ENCODE measurements at places on chromosomes 6 and 20.

DNA sequence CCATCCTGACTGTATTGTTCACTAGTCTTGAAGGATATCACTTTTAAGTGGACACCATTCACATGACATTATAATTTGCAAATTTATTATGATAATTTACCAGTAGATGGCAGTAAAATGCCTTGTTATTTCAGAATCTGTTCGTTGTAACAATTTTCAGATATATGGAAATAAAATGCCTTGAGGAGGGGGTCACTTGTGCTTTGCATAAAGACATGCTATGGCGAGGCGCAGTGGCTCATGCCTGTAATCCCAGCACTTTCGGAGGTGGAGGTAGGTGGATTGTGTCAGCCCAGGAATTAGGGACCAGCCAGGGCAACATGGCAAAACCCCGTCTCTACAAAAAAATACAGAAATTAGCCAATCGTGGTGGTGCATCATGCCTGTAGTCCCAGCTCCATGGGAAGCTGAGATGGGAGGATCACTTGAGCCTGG, 9.0 kb upstream of the NCOA6 start:
- no peak for DNase-seq

DNA sequence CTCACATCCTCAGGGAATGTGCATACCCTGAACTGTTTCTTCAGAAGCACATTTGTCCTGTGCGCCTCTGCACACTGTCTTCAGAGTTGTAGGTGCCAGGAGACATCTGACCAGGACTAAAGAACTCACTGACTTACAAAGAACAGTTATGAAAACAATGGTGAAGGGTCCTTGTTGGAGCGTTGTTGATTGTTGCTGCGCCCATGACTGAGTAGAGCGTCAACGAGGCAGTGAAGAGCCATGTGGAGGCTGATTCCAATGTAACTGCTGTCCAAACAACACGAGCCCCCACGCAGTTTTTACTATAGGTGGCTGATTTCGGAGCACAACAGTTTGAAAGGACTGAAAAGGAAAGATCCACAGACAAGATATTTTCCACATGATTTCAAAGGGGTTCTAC, 380.3 kb downstream of the CDH26 start:
- no peak for DNase-seq

GRCh38 chr20:58965270-58966064, 15.6 kb upstream of the NELFCD start:
- no peak for DNase-seq

DNA sequence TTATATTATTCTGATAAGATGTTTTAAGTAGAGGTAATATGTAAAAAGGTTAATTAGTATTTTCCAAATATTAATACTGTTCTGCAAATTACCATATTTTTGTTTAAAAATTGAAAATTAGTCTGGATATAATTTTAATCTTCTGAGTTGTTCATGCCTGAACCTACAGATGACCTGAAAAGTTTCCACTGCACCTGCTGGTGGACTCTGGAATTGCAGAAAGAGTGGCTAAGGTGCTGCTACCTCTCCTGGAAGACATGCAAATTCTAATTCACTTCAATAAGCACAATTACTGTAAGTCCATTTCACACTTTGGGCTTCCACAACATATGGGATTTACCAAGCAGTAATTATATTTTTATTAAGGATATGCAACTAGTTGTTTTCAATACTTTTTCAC, 77.7 kb upstream of the OLIG3 start:
- DNase-seq: peak; percentile 62

DNA sequence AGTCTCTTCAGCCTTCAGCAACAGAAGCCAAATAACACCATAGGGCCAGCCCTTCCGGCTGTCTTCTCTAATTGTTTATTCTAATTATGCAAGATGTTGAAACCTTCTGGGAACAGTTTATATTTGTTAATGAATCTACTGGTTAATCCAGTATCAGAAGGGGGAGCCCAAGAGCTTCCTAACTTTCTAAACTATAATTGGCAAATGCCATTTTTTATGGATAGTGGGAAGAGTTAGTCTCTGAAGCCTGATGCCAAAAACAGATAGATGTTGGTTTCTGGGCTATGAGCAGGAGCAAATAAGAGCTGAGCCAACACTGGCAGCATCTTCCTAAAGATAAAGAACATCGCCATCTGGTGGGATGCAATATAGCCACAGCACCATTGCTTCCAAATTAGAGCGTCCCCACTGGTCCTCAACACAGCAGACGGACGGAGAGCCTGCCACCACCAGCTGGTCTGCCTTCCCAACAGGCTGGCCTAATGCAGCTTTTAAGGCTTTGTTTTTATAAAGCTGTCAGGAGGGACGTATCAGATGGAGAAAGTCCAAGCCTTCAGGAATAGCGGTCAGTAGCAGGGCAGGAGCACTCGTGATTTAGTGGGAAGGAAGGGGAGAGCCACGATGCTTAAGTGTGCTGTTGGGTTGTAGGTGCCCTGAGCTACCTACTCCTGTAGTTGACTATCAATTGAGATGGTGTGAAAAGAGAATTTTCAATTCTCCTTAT, 118.8 kb downstream of the RALGAPA2 start:
- DNase-seq: no peak

GRCh38 chr6:136995521-136995920, 49.2 kb downstream of the IL20RA start:
- no peak for DNase-seq

GRCh38 chr6:21335591-21335990, 258.0 kb upstream of the SOX4 start:
- no peak for DNase-seq

GRCh38 chr6:42819803-42820511, 38.1 kb downstream of the BICRAL start:
- DNase-seq: no peak

- DNase-seq: no peak
Measured at GRCh38 chr6:151634336-151634720, 140.5 kb downstream of the CCDC170 start.

DNA sequence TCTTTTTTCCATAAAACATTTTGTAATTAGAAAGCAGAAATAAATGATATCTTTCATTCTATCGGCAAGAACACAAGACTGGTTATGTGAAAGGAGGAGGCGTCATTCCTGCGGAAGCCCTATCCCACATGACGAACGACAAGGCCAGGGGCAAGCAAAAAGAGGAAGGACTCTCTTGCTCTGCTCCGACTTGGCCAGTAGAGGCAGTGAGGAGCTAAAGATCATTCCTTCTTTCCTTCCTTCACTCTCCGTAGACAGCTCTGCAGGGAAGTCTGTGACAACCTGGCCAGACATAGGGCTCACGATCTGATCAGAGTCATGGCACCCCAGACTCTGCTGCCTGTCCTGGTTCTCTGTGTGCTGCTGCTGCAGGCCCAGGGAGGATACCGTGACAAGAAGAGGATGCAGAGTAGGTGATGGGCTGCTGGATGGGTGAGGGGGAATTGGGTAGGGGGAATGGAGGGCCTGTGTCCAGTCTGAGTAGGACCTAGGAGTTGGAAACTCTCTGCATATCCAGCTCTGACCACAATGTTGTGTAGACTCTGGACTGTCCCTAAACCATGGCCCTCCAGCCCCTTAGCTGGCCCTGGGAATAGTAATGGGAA, at the start of gene WFDC10A:
WFDC10A (plus strand) TSS at position 244 of the 605 bp plus-strand sequence; CDS start at position 319, 75 bp downstream.
- DNase-seq: no peak

- DNase-seq: no peak
Measured at GRCh38 chr6:131381709-131382093, 191.3 kb upstream of the ARG1 start.

- DNase-seq: peak; percentile 29
Measured at GRCh38 chr20:64105846-64106434, 1.4 kb downstream of the NPBWR2 start.

DNA sequence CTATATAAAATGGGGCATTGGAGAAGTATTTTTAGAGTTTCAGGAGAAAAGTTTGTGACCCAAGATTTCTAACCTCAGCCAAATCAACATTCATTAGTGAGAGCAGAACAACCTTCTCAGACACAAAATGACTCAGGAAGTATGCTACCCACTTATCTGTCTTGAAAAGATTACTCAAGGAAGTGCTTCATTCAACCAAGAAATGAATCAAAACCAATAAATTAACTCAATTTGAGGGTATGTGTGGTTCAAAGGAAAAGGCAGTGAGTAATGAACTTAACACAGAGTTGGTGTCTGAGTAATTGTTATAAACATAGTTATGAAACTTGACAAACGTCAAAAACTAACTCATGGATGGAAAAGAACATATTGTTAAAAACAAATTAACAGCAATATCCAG, 227.6 kb downstream of the HAO1 start:
- no peak for DNase-seq

DNA sequence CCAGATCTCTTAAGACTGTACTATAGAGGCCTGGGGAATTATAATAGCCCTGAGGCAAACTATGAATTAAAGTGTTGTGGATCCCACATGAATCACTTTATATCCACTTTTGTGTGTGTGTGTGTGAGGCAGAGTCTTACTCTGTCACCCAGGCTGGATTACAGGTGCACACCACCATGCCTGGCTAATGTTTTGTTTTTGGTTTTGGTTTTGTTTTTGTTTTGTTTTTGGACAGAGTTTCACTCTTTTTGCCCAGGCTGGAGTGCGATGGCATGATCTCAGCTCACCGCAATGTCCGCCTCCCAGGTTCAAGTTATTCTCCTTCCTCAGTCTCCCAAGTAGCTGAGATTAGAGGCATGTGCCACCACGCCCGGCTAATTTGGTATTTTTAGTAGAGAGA, 32.2 kb upstream of the MICB start:
- DNase-seq: no peak

GRCh38 chr6:126701676-126702560, 362.0 kb downstream of the CENPW start:
- no peak for DNase-seq

- no peak for DNase-seq
Measured at GRCh38 chr6:380234-381218, 11.0 kb upstream of the IRF4 start.

GRCh38 chr6:133972388-133972787, 19.4 kb downstream of the TBPL1 start:
- DNase-seq: no peak

GRCh38 chr6:4805553-4806336, 29.5 kb downstream of the CDYL start:
- no peak for DNase-seq

- peak; percentile 60 for DNase-seq
Measured at GRCh38 chr6:43009124-43009523, 4.6 kb downstream of the MEA1 start.

DNA sequence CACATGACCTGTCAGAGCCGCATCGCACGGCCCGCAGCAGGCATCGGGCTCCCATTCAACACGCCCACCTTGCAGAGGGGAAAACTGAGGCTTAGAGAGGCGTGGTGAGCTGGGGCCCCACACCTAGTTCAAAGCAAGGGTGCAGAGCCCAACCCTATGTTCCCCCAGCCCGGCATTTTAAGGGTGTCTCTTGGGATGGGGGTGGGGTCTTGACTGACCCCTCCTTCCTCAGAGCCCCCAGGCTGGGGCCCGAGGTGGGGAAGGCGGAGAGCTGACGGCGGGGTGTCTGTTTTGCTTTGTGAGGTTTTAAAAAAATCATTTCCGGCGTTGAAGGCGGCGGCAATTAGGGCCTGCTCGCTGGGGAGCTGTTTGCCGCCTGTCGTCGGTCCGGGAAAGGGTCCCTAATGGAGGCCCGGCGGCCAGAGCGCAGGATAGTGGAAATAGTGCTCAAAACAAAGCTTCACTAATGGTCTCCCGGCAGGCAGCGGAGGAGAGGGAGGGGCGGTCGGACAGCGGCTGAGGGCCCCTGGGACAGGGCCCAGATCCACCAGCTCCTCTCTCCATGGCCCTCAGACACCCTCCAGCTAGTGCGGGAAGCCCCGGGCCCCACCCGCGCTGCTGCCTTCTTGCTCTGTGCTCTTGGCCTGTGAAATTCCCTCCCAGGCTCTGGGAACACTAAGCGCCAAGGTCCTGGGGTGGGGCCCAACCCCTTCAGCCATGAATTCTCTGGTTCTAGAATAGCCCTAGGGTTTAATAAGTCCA, 11.9 kb downstream of the VSTM2L start:
- DNase-seq: peak; percentile 43

DNA sequence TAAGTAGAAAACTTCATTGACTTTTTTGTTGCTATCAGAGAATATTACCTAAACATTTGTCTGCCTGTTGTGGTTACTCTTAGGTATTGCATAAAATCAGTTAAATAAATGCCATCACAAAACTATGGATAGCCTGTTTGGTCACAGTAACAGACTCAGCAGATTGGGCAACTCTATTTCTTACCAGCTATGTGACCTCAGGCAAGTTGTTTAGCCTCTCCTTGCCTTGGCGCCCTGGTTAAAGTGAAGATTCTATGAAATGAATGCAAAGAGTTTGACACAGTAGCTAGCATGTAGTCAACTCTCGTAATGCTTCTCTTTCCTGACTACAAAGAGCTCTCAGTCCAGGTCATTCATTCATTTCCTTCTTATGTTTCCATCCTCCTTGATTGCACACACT, 82.5 kb upstream of the ID4 start:
- no peak for DNase-seq

- peak; percentile 38 for DNase-seq
Measured at GRCh38 chr20:57650756-57651483, 30.7 kb upstream of the ZBP1 start.

GRCh38 chr6:1312473-1313367, 822 bp downstream of the FOXQ1 start:
- no peak for DNase-seq

GRCh38 chr20:44552950-44553908, 29.1 kb upstream of the PKIG start:
- DNase-seq: no peak

DNA sequence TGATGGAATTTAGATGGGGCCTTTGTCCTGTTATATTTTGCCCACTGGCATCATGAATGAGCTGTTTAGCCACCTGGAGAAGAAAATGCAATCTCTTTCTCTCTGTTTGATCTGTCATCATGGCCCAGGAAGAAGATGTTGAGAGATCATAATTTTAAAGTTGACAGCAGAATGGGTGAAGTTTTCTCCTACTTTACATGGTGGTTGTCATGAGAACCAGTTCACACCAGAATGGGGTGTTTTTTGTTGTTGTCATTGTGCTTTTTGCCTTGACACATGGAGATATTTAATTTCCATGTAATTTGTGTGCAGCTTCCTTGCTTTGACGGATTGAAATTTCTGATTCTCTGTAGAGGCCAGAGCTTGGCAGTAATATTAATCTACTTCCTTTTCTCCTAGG, 122.5 kb downstream of the FARS2 start:
- no peak for DNase-seq

DNA sequence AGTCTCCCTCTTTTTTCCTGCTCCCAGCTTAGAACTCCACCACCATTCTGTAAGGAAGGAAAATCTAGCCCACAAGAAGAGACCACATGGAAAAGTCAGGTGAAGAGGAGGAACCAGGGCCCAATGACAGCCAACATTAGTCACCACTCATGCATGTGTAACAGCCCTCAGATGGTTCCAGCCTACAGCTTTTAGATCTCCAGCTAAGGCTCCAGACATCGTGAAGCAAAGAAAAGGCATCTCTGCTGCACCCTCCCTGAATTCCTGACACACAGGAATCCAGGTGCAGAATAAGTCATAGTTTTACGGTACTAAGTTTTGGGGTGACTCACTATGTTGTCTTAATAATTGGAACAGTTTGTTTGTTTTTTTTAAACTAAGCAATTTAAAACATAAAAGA, 25.5 kb downstream of the DCDC2 start:
- no peak for DNase-seq
